ENCODE measurements at places on chromosomes 16 and 17. TPM values are rescaled to one million over a fixed set of nuclear protein-coding genes. Genes with fewer than 3 reads are reported as not detected.
A peak's percentile ranks its signal among the peaks of the same experiment; 100 is the strongest.

- no peak overlapping the region for H3K4me3 ChIP-seq
- no peaks in the 10 kb centered on the region for H3K27me3 ChIP-seq
- H3K36me3 ChIP-seq: peaks cover 62% of the 10 kb centered on the region
- peak; percentile 35 for DNase-seq
- no peak overlapping the region for H3K27ac ChIP-seq
Measured at GRCh38 chr17:80060644-80061043, 24.2 kb downstream of the CCDC40 start.

GRCh38 chr16:15948532-15949209, 745 bp upstream of the ABCC1 start:
- peak overlapping the region; percentile 52 for H3K4me3 ChIP-seq
- peaks cover 22% of the 10 kb centered on the region for H3K4me1 ChIP-seq
- no peaks in the 10 kb centered on the region for H3K27me3 ChIP-seq
- no peak for DNase-seq
- H3K36me3 ChIP-seq: no peaks in the 10 kb centered on the region

Gene HOXB7
- 99.7 TPM for polyA plus RNA-seq

Gene TOX3
- polyA plus RNA-seq: 21.4 TPM

Gene NETO2
- polyA plus RNA-seq: 52.7 TPM

Gene NAGLU
- 17.2 TPM for polyA plus RNA-seq

Gene CASKIN1
- polyA plus RNA-seq: 86.2 TPM

All from spinal cord (tissue), 10 donors.